ENCODE measurements at places on chromosomes 5 and 9. TPM values are rescaled to one million over a fixed set of nuclear protein-coding genes. Genes with fewer than 3 reads are reported as not detected.
A peak's percentile ranks its signal among the peaks of the same experiment; 100 is the strongest.

SIGMAR1 gene
- 35.0 TPM for total RNA-seq

PHF24 gene
- total RNA-seq = 1.3 TPM

IFNE gene
- total RNA-seq = not detected

BTNL3 gene
- total RNA-seq = not detected

CLIC3 gene
- 49.3 TPM for total RNA-seq

TMEFF1 gene
- 0.80 TPM for total RNA-seq

DNAI1 gene
- 13.5 TPM for total RNA-seq

DNA sequence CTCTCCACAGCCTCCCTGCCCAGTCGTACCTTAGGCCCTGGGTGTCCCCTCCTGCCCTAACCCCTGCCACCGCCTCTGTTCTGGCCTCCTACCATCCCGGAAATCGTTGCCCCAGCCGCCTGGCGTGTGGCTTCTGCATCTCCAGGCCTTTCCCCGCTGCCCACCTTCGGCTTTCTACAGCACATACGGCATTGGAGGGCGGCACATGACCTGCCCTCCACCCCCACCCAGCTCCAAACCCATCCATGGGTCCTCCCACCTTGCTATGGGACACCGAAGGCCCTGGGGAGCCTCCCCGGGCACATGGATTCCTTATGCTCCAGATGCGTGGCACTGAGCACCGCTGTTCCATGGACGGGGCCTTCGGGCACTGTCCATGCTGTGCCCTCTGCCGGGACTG, 32.0 kb downstream of the FGF18 start:
- DNase-seq = no peak
- H3K27ac ChIP-seq = peak overlapping the region; percentile 81
- peaks cover 8% of the 10 kb centered on the region for H3K27me3 ChIP-seq
- peaks cover 4% of the 10 kb centered on the region for H3K4me1 ChIP-seq
- H3K4me3 ChIP-seq = peak overlapping the region; percentile 51

- no peaks in the 10 kb centered on the region for H3K27me3 ChIP-seq
- H3K27ac ChIP-seq = no peak overlapping the region
- no peaks in the 10 kb centered on the region for H3K36me3 ChIP-seq
- no peak overlapping the region for H3K4me3 ChIP-seq
- no peak for DNase-seq
Measured at GRCh38 chr5:21792748-21793147, 1060.4 kb downstream of the CDH12 start.

DNA sequence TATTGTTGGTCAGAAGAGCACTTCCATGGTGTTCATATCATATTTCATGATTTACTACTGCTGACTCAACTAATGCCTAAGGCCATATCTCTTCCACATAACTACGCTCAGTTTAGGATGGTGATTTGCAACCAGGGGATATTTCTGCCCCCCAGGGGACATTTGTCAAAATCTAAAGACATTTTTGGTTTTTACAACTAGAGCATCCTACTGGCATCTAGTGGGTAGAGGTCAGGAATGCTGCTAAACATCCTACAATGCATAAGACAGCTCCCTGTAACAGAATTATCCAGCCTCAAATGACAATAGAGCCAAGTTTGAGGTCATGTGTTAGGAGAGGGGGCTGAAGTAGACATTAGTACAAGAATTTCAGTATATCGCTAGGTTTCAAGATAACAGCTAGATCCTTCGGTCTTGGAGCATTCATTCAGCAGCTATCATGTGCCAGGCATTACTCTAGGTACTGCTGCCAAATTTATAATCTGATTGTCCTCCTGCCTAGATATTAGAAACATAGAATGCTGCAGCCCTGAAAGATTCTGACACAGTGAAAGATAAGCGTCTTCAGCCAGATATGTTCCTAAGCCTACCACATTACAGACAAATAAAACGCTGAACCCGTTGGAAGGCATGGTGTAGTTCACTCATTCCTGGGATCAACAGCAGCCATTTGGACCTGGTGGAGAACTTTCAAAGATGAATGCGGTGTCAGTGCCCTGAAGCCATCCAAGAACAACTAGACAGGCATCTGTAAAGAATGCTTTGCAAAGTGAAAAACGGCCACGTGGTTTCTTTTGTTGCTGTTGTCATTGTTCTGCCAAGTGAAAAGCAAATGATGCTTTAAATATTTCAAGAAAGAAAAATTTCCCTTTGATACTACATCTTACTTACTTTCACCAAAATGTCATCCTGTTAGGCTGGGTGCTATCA, 55.5 kb upstream of the FST start:
- no peak for DNase-seq
- H3K36me3 ChIP-seq = no peaks in the 10 kb centered on the region
- H3K27ac ChIP-seq = no peak overlapping the region

- no peaks in the 10 kb centered on the region for H3K27me3 ChIP-seq
- no peak overlapping the region for H3K27ac ChIP-seq
- no peak overlapping the region for H3K4me3 ChIP-seq
- peaks cover 5% of the 10 kb centered on the region for H3K4me1 ChIP-seq
- no peaks in the 10 kb centered on the region for H3K36me3 ChIP-seq
Measured at GRCh38 chr9:72428329-72428728, 63.3 kb upstream of the ZFAND5 start.

GRCh38 chr5:141349917-141350619, at the start of gene PCDHGB1:
Gene PCDHGB1, plus strand, starts transcription at chr5:141350099. Its CDS starts 162 bp downstream, at chr5:141350261.
- no peak within 1 kb of the TSS for H3K27ac ChIP-seq
- H3K27me3 ChIP-seq = peaks cover 22% of the 10 kb centered on the region
- no peak for DNase-seq
- peak within 1 kb of the TSS; percentile 23 for H3K4me3 ChIP-seq
- H3K36me3 ChIP-seq = no peaks in the 10 kb centered on the region

DNA sequence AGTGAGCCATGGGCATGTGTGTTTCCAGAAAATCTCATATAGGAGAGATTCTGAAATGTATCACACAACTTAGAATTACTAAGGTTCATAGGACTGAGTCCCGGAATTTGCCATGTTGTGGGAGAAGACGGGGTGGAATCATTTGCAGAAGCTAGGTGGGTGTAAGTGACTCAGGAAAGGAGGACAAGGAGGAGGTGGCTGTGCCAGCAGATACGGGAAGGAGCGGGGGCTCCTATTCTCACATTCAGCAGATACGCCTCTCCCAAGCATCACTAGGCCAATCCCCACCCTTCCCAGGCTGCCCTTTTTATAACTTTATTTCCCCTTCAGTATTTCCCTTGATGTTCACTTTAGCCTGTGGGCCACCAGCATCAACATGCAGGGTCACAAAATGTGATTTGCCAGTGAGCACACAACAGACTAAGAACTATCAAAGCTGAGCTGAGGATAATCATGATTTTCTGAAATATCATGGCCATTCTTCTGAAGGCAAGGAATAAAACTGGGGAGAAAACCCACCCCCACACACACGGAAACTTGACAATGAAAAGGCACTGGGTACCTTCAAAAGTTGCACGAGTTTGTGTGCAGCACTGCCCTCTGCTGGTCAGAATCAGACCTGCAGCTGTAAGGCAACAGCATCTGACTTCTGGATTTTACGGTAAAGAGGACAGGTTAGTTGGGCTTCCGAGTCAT, 133.2 kb downstream of the MTX3 start:
- no peaks in the 10 kb centered on the region for H3K36me3 ChIP-seq
- H3K4me1 ChIP-seq = no peaks in the 10 kb centered on the region
- no peaks in the 10 kb centered on the region for H3K27me3 ChIP-seq
- no peak overlapping the region for H3K27ac ChIP-seq
- peak; percentile 67 for DNase-seq
- H3K4me3 ChIP-seq = no peak overlapping the region

DNA sequence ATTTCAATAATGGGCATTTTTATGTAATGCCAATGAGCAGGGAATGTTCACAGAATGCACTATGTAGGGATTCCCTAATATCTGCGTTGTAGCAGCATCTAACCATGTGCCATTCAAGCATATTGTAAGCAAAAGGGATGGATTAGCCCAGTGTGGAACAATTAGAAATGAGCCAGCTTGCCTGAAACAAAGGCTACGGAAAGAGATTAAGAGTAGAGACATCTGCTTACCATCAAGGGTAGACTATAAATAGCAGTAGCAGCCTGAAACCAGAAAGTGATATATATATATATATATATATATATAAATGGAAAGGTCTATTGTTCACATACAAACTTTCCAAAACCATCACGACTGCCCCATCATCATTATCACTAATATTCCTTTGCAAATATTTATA, 31.9 kb upstream of the CEP120 start:
- H3K36me3 ChIP-seq = no peaks in the 10 kb centered on the region
- H3K4me1 ChIP-seq = no peaks in the 10 kb centered on the region
- no peaks in the 10 kb centered on the region for H3K27me3 ChIP-seq
- H3K4me3 ChIP-seq = no peak overlapping the region
- DNase-seq = no peak

DNA sequence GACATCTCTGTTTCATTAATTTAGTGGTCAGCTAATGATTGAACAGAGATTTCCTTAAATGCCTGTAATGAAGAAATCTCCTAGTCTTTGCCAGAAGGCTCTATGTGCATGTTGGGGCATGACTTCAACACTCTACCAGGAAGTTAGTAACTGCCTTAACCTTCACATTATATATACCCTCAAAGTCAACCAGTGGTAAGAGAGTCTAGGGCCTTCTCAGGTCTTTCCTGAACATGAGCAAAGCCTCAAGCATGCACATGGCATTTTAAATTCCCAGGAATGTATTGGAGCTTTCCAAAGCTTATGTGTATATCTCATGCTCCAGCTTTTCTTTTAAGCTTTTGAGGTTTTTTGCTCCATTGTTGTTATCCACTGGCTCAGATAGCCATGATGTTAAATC, 388.3 kb downstream of the ARRDC3 start:
- H3K4me1 ChIP-seq = no peaks in the 10 kb centered on the region
- H3K36me3 ChIP-seq = no peaks in the 10 kb centered on the region
- no peak overlapping the region for H3K4me3 ChIP-seq

- no peak for DNase-seq
- no peak overlapping the region for H3K27ac ChIP-seq
- no peak overlapping the region for H3K4me3 ChIP-seq
- H3K27me3 ChIP-seq = no peaks in the 10 kb centered on the region
- no peaks in the 10 kb centered on the region for H3K4me1 ChIP-seq
Measured at GRCh38 chr5:133193794-133194193, 142.0 kb downstream of the HSPA4 start.

DNA sequence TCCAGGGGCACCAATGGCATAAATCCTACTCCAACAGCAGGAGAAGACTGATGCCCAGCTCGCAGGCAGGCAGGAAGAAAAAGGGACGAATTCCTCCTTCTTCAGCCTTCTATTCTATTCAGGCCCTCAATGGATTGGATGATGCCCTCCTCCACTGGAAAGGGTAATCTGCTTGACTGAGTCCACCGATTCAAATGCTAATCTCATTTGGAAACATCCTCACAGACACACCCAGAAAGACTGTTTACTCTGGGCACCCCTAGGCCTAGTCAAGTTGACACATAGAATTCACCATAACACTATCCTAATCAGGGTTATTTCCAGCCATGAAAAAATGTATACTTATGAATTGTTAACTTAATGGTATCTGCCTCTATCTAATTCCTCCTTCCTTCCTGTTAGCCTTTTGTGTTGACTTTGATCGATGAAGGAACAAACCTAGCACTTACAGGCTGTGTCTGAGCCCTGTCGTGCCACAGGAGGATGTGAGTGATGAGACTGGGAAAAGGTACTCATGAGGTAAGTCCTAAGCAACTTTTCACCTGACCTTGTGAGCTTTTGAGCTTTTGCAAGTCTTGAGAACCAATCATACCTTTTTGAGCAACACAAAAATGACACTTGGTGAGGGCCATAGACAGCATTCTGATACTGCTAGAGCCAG, 36.5 kb downstream of the FOXD1 start:
- no peaks in the 10 kb centered on the region for H3K4me1 ChIP-seq
- peaks cover 66% of the 10 kb centered on the region for H3K27me3 ChIP-seq
- no peak overlapping the region for H3K4me3 ChIP-seq
- no peak for DNase-seq
- no peaks in the 10 kb centered on the region for H3K36me3 ChIP-seq

DNA sequence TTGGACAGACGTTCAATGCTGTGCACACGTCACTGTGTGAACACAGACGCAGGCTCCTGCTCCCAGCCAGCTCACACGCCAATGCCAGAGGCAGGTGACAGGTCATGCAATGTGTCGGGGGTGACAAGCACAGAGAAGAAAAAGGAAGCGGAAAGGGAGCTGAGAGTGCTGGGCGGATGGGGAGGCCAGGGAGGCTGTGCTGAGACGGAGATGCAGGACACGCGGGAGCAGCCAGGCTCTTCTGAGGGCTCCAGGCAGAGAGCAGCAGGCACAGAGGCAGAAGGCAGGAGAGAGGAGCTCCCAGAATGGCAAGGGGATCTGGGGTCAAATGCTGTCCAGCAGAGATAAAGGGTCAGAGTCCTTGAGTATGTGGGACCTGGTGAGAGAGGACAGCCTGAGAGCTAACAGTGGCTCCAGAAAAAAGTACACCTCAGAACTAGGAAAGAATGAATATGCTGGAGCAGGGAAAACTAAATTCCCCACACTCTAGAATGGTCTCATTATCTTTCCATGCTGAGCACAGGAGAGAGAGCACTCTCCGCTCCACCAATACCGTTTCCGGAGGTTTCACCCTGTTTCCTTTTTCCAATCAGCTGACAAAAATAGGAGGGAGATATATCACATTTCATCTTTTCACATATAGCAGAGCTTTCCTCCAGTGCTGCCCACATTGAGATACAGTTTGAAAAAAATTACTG, 32.8 kb upstream of the NSMF start:
- no peaks in the 10 kb centered on the region for H3K27me3 ChIP-seq
- H3K4me3 ChIP-seq = no peak overlapping the region
- no peak overlapping the region for H3K27ac ChIP-seq
- DNase-seq = no peak
- peaks cover 5% of the 10 kb centered on the region for H3K36me3 ChIP-seq
- no peaks in the 10 kb centered on the region for H3K4me1 ChIP-seq

GRCh38 chr9:97737429-97737828, 40.3 kb upstream of the XPA start:
- no peak overlapping the region for H3K4me3 ChIP-seq
- peaks cover 42% of the 10 kb centered on the region for H3K27me3 ChIP-seq
- H3K4me1 ChIP-seq = peaks cover 12% of the 10 kb centered on the region
- DNase-seq = no peak

DNA sequence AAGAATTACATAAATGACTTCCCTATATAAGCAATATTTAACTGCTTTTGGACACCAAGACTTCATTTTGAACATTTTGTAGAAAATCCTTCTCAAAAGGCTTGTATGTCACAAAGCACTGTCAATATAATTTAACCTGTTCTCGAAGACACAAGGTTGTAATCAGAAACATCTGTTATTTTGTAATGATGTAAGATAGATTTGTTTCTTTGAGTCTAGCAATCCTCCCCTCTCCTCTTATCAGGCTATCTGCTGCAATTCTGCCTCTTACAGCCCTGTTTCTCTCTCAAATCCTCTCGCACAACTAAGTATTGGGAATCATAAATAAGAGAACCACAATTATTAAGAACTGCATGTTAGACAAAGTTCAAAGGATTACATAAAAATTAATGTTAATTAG, 18.6 kb upstream of the TARS1 start:
- H3K27ac ChIP-seq = no peak overlapping the region
- H3K27me3 ChIP-seq = no peaks in the 10 kb centered on the region
- no peaks in the 10 kb centered on the region for H3K4me1 ChIP-seq
- no peaks in the 10 kb centered on the region for H3K36me3 ChIP-seq

GRCh38 chr9:126207256-126207655, 119.4 kb upstream of the MVB12B start:
- no peaks in the 10 kb centered on the region for H3K4me1 ChIP-seq
- H3K27me3 ChIP-seq = peaks cover 14% of the 10 kb centered on the region
- H3K4me3 ChIP-seq = no peak overlapping the region
- no peak overlapping the region for H3K27ac ChIP-seq
